CD4-positive, alpha-beta T cell treated with Interleukin-4 for 4 hours (primary cell): ENCODE measurements at places on chromosomes 5 and 9.

DNA sequence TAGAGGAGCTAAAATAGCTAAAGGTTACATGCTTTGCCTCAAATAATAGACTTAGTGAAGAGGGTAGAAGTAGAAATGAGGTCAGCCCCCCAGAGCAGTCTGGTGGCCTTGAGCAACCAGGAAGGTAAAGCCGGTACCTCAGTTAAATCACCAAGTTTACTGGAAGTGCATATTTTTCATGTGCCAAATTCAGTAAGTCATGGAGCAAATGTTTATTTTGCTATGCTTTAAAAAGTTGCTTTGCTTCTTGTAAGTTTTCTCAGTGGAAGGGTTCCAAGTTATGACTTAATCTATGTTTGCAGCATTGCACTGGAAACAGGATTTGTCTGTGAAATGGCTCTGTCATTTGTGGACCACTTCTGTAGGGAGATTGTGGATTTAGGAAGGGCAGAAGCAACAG is 256.7 kb downstream of the ARRDC3 start:
- no peak for DNase-seq

DNA sequence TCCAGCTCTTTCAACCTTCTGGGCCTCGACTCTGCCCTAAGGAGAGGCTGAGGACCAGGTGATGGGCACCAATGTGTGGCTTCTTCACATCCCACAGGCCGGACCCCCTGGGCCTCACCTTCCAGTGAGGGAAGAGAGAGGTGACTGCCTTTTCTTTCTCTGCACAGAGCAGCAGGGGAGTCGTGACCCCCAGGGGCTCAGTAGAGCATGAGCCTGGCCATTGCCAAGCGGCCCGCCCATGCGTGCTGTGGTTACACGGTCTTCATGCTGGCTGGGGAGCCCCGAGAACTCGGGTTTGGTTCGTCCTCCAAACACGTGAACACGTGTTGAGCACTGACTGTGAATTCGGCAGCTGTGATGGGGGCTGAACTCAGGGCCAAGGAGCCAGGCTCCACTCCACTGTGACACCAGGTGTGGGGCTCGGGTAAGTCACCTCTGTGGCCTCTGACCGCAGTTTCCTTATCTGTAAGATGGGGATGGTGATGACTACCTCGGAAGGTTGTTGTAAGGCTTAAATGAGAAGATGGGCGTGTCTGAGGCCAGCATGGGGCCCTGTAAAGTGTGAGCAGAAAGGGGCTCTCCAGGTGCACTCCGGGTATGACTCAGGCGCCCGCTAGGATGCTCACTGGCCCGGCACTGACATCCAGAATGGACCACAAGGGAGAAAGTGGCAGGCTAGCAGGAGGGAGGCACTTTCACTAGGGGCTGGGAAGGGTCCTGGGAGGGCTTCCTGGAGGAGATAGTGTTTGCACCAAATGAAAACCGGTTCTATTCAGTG is 13.4 kb upstream of the GRHPR start:
- peak; percentile 89 for DNase-seq

GRCh38 chr5:113118765-113119164 is 142.2 kb downstream of the DCP2 start:
- no peak for DNase-seq

- DNase-seq: peak; percentile 92
Observed at GRCh38 chr9:129609486-129610212, 11.3 kb downstream of the C9orf50 start.

- DNase-seq: no peak
Observed at GRCh38 chr5:150009671-150010387, 9.3 kb downstream of the HMGXB3 start.

- DNase-seq: no peak
Observed at GRCh38 chr9:78778861-78779374, 482.0 kb downstream of the PSAT1 start.

DNA sequence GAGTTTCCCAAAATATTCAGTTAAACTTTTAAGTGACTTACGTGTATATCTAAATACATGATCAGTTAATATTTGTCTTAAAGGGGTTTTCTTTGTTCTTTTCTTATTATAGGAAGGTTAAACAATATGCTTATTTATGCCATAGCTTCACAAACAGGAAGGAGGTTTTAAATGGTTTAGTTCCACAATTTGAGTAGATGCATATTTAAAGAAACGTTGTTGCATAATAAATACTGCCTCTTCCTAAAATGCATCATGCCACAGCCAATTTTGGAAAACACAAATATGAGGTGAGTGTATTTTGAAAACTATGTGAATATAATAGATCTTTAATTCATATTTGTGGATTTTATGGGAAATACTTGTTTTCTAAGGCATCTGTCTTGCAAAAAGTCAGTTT is 2.5 kb upstream of the ADRB2 start:
- DNase-seq: no peak

- DNase-seq: no peak
Observed at GRCh38 chr5:54612711-54613110, 95.2 kb downstream of the SNX18 start.

DNA sequence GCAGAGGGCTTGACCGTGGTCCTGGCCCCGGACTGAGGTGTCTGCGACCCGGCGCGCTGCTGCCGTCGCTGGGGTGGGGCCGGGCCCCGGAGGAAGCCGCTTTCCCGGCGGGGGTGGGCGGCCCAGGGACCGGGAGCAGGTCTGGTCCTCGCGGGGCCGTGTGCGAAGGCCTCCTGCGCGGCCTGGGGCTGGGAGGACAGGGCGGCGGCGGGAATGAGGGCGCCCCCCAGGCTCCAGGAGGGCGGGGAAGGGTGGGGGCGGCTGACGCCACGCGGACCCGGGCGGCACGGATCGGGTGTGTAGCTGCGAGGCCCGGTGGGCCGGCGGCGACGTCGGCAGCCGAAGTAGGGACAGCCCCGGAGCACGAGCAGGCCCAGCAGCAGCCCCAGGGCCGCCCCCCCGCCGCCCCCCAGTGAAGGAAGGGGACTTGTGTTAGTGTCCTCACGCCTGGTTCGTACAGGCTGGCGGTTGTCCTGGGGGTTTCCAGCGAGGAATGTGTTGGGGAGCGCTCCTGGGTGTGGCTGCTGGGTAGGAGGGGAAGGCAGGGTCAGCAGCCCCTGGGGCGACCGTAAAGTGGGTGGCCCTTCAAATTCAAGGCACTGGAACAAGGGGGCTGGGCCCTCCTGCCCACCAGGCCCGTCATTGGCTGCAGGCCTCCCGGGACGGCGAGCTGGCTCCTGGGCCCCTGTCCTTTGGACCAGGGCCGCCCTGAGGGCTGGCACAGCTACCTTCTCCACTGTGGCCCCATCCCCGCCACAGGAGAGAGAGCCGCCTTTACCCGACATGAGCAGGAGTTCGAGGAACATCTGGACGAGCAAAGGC is 597 bp upstream of the TMEM250 start:
- DNase-seq: no peak

- no peak for DNase-seq
Observed at GRCh38 chr5:68290847-68291246, 75.3 kb downstream of the PIK3R1 start.

DNA sequence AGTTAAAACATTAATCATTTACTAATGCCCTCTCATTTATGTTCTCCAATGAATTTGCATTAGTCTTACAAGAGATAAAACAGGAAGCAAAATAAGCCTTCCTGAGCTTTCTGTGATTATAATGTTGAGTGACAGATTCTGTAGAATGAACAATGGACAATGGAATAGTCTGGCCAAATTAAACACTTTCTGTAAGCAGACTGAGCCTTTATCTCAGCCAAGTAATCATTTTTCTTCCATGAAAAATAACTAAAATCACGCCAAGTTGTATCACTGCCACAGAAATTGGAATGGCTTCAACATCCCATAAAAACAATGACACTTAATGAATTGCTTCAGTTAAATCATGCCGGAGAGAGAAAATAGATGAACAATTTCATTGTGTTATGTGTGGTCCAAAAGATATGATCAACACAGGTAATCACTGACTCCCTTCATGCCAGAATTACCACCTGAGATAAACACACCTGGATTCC is 63.0 kb downstream of the TSSK1B start:
- DNase-seq: no peak

- DNase-seq: no peak
Observed at GRCh38 chr5:176436656-176437055, 11.5 kb upstream of the FAF2 start.

GRCh38 chr9:16003785-16004184 is 450.9 kb downstream of the CCDC171 start:
- no peak for DNase-seq

DNA sequence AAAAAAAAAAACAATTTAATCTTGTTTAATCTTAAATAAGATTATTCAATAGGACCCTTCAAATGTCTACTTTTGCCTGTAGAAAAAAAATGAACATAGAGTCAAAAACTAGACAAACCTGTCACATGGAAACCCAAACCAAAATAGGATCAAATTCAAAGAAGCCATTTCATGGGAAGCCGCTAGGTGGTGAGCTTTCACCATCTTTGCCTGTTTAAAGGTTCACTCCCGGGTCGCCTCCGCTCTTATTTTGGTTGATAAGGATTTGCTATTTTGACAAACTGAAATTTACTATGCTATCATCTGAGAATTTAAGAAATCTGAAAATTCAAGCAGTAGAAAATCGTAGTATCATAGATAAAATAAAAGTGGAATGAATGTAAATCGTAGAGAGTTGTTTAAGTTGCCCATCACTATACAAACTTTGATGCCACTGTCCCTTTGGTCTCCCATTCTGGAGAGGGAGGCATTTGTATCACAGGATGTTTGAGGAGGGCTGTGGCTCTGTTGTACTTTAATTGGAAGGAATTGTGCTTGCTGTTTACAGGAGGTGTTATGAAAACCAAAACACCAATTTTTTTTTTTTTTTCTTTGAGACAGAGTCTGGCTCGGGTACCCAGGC is 43.5 kb upstream of the DNAH5 start:
- no peak for DNase-seq

GRCh38 chr5:124648902-124649467 is 97.5 kb downstream of the ZNF608 start:
- DNase-seq: no peak
